ENCODE measurements at places on chromosomes 6 and 20. TPM values are rescaled to one million over a fixed set of nuclear protein-coding genes. Genes with fewer than 3 reads are reported as not detected.

The GJA10 gene
- total RNA-seq = not detected

DNA sequence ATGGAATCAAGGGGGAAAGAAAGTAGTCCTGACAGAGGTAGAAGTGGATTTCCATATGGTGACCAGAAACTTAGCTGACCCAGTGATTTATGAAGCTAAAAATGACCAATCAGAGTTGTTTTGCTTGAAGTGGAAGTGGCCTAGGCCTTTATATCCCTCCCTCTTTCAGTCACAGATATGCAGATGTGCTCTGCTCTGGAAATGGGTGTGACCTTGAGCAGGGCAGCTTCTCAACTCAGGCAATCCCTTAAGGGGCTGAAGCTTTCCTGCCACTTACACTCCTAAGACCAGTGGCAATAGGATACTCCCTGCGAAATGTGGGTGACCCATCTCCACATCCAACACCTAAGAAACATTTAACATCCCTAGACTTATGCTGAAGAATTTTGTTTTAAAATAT lies 256.6 kb downstream of the EYS start:
- no peaks in the 10 kb centered on the region for H3K4me1 ChIP-seq
- no peaks in the 10 kb centered on the region for H3K36me3 ChIP-seq
- H3K27ac ChIP-seq = no peak overlapping the region

The CLIC5 gene
- total RNA-seq = 179 TPM

DNA sequence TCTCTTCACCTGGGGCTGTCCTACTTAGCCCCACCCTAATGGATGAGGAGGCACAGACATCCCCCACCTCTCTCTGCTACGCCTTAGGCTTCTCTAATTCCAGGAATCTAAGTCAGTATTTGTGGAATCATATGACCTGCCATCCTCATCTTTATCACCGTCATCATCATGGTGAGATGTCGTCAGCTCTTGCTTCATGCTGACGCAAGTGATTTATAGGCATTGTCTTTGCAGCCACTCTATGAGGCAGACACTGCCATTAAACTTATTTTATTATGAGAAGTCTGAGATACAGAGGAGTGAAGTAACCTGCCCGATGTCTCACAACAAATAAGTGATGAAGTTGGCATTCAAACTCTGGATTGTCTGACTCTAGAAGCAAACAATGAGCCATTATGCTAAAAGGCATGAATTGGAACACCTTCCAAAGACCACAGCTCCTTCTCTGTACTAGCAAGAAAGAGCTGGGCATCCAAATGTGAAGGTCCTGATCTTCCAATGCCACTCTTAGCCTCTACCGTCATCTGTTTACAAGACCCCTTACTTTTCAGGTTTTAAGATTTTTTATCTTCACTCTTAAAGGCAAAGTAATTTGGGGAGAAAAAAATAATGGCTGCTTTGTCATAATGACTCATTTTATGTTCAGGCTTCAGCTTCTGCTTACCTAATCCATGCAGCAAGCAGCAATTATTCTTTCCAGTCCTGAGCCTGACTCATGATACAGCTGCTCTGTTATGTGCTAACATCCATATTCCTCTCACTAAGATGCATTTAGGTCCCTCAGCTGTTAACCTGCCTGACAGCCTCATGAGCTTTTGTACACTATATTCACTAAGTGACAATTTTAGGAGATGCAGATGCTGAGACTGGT lies 113.7 kb upstream of the BCLAF1 start:
- H3K36me3 ChIP-seq = no peaks in the 10 kb centered on the region
- no peaks in the 10 kb centered on the region for H3K4me1 ChIP-seq
- no peak for DNase-seq
- no peaks in the 10 kb centered on the region for H3K27me3 ChIP-seq

DNA sequence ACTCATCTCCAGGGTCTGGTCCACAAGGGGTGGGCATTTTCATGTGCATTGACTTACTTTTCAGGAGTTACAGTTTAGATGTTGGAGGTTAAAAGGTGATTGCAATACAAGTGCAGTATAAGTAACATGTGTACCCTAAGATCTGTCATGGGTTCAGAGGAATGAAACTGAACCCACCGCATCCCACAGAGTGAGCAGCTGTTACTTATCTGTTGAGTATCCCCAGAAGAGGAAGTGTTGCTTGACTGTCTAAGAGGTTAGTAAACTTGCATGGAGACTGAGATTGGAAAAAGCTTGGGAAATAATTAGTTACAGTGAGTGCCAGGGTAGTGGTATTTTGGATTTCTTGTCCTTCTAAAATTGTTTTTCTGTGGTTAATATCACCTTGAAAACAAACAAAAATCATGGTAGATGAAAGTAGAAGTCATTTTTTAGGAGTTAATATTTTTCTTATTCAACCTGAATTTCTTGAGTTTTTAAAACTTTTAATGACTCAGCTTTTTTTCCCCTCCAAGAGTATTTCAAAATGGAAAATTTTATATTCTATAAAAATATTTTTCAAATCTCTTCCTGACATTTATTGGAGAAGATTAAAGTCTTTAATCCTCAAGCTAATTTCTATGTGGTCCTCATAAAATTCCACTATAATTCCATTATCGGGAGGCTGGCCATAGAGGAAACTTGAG lies 306.1 kb downstream of the ZNF217 start:
- no peaks in the 10 kb centered on the region for H3K36me3 ChIP-seq
- H3K4me3 ChIP-seq = no peak overlapping the region
- H3K27ac ChIP-seq = no peak overlapping the region
- H3K4me1 ChIP-seq = no peaks in the 10 kb centered on the region

The POU3F2 gene
- not detected for total RNA-seq

DNA sequence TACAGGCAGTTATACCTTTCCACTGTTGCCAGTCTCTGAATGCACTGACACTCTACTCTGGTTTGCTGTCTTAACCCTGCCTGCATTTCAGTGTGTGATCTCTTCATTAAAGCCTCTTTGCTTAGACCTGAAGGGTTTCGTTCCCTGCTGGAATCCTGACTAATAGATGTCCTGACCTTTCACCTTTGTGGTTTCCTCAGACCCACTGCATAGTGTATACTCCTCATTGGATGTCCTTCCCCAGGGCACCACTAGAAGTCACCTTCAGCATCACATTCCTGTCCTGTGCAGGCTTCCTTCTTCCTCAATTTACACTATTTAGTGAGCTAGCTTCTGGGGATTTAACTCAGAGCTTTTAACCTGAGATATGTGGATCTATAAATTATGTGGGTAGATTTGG lies 120.6 kb downstream of the RCAN2 start:
- no peaks in the 10 kb centered on the region for H3K4me1 ChIP-seq
- no peak overlapping the region for H3K4me3 ChIP-seq
- DNase-seq = no peak
- no peak overlapping the region for H3K27ac ChIP-seq
- H3K27me3 ChIP-seq = no peaks in the 10 kb centered on the region

GRCh38 chr20:40196846-40197436 lies 492.1 kb downstream of the MAFB start:
- no peaks in the 10 kb centered on the region for H3K36me3 ChIP-seq
- peaks cover 3% of the 10 kb centered on the region for H3K4me1 ChIP-seq
- no peak for DNase-seq
- H3K4me3 ChIP-seq = no peak overlapping the region
- H3K27me3 ChIP-seq = no peaks in the 10 kb centered on the region

DNA sequence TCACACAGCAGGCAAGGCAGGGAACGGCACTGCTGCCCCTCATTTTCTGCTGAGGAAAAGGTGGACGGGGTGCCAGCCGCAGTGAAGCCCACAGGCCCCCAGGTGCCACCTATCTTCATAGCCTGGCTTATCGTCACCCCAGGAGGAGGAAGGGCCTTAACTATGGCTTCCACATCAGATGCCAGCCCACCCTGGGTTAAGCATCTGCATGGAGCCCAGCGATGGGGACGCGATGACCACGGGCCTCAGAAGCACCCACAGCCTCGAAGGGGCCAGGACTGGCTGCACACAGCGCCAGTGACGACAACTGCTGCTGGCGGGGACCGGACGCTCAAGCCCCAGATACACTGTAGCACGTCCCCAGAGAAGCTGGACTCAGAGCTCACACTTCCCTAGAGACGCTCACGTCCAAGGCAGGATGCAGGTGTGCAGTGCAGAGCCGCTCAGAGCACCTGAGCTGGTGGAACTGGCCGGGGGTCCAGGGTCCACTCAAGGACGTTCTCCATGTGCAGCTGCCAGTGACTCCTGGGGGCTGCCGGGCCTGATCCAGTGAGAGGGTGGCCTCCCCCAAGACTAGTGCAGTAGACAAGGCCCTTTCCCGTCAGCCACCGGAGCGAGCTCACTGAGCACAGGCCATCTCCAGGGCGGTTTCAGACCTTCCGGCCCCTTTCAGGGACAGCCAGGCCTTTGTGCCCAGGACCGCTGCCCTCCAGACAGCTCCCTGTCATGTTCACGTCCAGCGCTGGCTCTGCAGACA lies 83.0 kb downstream of the YTHDF1 start:
- no peak overlapping the region for H3K4me3 ChIP-seq
- no peaks in the 10 kb centered on the region for H3K36me3 ChIP-seq
- peak; percentile 23 for DNase-seq
- no peak overlapping the region for H3K27ac ChIP-seq
- no peaks in the 10 kb centered on the region for H3K4me1 ChIP-seq
- no peaks in the 10 kb centered on the region for H3K27me3 ChIP-seq

DNA sequence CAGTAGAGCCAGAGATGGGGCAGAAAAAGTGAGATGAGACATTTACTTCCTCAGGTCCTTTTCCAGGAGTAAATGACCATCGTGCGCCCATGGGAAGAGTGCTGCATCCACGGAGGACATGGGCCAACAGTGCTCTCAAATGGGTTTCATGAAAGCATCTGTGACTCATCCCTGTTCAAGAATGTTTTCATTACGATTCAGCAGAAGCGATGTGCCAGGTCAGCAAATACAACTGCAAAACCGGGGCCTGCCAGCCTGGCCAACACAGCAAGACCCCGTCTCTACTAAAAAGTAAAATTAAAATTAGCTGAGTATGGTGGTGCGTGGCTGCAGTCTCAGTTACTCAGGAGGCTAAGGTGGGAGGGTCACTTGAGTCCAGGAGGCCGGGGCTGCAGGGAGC lies 125.1 kb downstream of the LY86 start:
- H3K4me3 ChIP-seq = no peak overlapping the region
- H3K27me3 ChIP-seq = no peaks in the 10 kb centered on the region
- peaks cover 13% of the 10 kb centered on the region for H3K4me1 ChIP-seq
- H3K27ac ChIP-seq = no peak overlapping the region
- no peak for DNase-seq

GRCh38 chr6:43873806-43874714 lies 104.0 kb downstream of the VEGFA start:
- no peak overlapping the region for H3K4me3 ChIP-seq
- peak; percentile 27 for DNase-seq
- H3K27ac ChIP-seq = no peak overlapping the region
- no peaks in the 10 kb centered on the region for H3K36me3 ChIP-seq
- no peaks in the 10 kb centered on the region for H3K27me3 ChIP-seq
- H3K4me1 ChIP-seq = peaks cover 6% of the 10 kb centered on the region

DNA sequence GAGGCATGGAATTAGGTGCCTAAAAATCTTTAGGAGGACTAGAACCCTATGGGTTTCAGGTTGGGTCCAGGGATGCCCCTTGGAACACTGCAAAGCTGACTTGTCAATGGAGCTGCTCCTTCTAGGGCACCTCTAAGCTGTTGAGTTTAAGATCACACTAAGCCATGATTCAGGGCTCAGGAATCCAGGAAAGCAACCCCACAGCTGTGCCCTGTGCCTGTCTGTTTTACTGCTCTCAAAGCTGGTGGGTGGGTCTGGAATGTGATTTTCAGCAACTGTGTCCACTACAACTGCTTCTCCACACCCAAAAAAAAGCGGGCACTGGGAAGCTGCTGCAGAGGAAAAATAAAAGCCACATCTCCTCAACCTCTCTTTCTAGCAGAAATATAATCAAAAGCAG lies 310.4 kb upstream of the MOCS1 start:
- no peak overlapping the region for H3K4me3 ChIP-seq
- H3K27ac ChIP-seq = no peak overlapping the region
- no peaks in the 10 kb centered on the region for H3K4me1 ChIP-seq
- no peaks in the 10 kb centered on the region for H3K36me3 ChIP-seq
- H3K27me3 ChIP-seq = no peaks in the 10 kb centered on the region

- no peaks in the 10 kb centered on the region for H3K27me3 ChIP-seq
- H3K36me3 ChIP-seq = no peaks in the 10 kb centered on the region
- no peak overlapping the region for H3K27ac ChIP-seq
- H3K4me3 ChIP-seq = no peak overlapping the region
- no peaks in the 10 kb centered on the region for H3K4me1 ChIP-seq
These were observed 185.1 kb downstream of the CLIC5 start for GRCh38 chr6:45830441-45831139.

DNA sequence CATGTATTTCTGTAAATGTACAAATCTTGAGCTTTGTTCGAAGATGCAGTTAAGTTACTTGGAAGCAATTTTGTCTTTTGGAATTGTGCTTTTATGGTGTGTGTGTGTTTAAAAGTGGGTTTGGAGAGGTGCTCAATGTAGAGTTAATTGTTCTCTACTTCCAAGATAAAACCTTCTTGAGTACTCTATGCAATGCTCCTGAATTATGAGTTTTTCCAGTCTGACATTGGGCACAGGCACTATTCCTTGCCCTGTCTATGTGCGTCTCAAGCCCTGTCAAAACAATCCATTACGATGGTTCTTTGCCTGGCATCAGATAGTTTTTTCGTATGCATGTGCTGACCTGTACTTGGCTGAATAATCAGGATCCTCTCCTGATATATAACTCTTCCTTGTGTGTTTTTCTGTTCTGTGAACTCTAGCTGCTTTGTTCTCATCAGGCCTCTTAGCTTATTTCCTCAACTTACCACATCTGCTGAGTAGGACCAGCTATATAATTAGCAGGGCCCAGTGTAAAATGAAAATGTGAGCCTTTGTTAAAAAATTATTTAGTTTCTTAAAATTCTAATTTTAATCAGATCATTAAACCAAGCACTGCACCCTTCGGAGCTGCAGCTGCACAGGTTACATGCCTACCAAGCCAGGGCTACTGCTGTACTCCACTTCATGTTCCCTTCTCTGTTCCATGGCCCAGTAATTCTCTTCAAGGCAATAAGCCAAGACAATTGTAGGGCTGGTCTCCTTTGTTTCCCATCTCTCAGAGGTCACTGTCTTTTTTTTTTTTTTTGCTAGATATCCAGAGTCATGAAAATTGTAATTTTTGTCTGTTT lies 160.1 kb downstream of the ZFAND3 start:
- no peaks in the 10 kb centered on the region for H3K36me3 ChIP-seq
- H3K4me3 ChIP-seq = no peak overlapping the region
- H3K27me3 ChIP-seq = no peaks in the 10 kb centered on the region
- no peak for DNase-seq
- H3K27ac ChIP-seq = no peak overlapping the region

The WFDC10B gene
- total RNA-seq = 0.44 TPM

GRCh38 chr20:19740512-19740911 lies 17.5 kb upstream of the RIN2 start:
- H3K4me3 ChIP-seq = no peak overlapping the region
- H3K4me1 ChIP-seq = peaks cover 40% of the 10 kb centered on the region
- H3K27ac ChIP-seq = no peak overlapping the region
- H3K36me3 ChIP-seq = no peaks in the 10 kb centered on the region

GRCh38 chr6:4185419-4185818 lies 50.0 kb upstream of the ECI2 start:
- no peaks in the 10 kb centered on the region for H3K36me3 ChIP-seq
- no peaks in the 10 kb centered on the region for H3K27me3 ChIP-seq
- H3K4me3 ChIP-seq = no peak overlapping the region
